ENCODE measurements at places on chromosomes 7 and 10. TPM values are rescaled to one million over a fixed set of nuclear protein-coding genes. Genes with fewer than 3 reads are reported as not detected.

The ANXA8L1 gene
- total RNA-seq, result not detected

The BTBD16 gene
- not detected for total RNA-seq

The HOXA10 gene
- not detected for total RNA-seq

The AKR1C1 gene
- total RNA-seq, result 139 TPM

The POLR1F gene
- total RNA-seq, result 8.2 TPM

The COG5 gene
- 39.2 TPM for total RNA-seq

The CSGALNACT2 gene
- total RNA-seq, result 17.8 TPM

The MKI67 gene
- 1.6 TPM for total RNA-seq

The SLC29A3 gene
- total RNA-seq, result 2.7 TPM

The GOLGA7B gene
- not detected for total RNA-seq

The USP6NL gene
- 6.1 TPM for total RNA-seq

The ANKRD16 gene
- 5.1 TPM for total RNA-seq

The NSMCE4A gene
- 4.6 TPM for total RNA-seq

The OR2A42 gene
- not detected for total RNA-seq
